ENCODE measurements at places on chromosomes 2 and 18.
A peak's percentile ranks its signal among the peaks of the same experiment; 100 is the strongest.

DNA sequence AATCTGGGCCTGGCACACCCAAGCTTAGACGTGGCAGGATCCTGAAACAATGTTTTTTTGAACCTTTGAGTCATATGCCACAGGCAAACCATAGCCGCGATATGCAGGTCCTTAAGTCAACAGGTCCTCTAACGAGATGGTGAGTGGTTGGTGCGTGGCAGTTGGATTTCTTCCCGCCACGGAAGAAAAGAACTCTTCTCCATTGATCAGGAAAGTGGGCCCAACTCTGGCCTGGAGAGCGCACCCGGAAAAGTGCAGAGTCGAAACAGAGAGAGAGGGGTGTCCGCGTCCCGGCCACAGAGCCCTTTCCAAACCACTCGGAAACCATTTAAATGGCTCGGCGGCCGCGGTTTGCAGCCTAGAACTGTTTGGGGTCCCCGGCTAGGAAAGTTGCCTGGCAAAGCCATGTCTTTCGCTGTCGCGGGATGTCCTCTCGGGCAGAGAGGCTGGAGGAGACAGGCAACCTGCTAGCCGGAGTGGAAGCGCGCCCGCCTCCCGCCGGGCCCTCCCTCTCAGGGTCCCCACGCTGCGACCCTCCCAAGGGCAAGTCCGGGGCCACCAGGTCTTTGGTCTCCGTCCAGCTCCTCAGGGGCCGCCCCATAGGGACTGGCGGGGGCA, 777 bp downstream of the GALNT3 start:
- peak; percentile 8 for DNase-seq

- no peak for DNase-seq
Measured at GRCh38 chr2:162074928-162075688, 1.1 kb upstream of the DPP4 start.

DNA sequence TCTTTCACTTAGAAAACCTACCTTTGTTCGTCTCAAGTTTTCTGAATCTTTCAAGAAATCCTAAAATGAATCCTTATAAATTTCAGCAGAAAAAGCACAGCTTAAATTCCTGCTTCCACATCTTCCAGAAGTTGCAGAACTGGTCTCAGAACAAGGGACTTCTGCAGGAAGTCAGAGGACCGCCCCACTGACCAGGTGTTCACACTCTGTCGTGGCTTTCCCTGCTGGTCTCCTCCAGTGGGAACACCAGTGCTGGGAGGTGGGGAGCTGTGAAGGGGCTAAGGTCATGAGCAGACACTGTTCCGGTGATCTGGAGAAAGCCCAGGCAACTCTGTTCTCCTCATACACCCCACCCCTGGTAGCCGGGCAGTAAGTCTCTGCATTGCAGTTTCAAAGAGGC, 3.5 kb downstream of the FAM110C start:
- DNase-seq = no peak

DNA sequence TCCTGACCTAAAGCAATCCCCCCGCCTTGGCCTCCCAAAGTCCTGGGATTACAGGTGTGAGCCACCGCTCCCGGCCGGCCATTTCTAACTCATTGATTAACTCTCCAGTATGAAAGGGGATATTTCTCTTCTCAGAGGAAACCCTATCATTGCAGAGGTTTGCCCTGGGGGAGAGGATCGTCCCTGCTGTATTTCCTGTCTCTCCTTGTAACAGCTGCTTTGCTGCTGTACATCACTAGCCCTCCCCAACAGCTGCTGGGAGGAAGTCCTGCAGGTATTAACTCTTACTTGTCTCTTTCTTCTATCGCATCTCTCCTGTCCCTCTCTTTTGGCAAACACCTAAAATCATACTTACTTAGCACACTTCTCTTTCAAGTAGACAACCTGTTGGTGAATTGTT, 219.0 kb upstream of the DSEL start:
- DNase-seq = no peak

- DNase-seq = no peak
Measured at GRCh38 chr2:215363039-215363438, 51.2 kb downstream of the ATIC start.

DNA sequence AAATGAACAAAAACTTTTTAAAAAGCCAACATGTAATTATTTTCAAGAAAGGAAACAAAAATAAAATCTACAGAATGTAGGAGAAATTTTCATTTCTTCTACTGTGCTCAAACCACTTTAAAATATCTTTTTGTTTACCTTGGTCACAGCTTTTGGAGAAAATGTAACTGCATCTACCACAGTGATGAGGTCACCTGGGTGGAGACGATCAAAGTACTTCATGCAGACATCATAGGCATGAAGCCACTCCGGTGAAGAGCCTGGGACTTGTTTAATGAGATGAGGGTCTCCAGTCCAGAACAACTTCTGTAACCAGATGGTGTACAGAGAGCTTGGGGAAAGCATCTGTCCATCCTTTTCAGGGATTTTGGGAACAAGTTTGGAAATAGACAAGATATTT, 285.8 kb downstream of the NBAS start:
- DNase-seq = no peak

DNA sequence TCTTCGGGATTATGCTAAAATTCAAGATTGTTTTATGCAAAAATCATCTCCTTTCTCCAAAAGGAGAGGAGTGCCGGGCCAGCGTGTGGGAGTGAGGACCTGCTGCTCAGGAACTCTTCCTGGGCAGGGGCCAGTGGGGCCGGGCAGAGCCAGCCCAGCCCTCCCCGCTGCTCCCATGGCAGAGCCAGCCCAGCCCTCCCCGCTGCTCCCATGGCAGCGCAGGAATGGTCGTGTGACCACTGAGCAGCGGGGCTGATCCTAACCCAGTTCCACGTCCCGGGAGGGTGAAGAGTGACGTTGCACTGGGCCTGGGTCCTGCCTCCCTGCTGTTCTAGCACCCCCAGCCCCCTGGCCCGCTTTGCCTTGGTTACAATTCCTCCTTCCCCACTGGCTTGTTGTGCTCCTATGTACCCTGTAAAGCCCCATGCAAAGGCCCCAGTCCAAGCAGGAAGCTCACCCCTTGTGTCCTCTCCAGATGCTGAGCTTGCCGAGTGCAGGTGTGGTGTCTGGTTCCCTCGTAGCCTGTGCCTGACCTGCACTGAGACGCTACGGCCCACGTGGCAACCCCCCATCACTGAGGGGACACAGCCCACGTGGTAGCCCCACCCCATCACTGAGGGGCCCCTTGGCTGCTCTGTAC, 11.4 kb upstream of the NEU4 start:
- DNase-seq = no peak

GRCh38 chr2:168169097-168169745, 78.2 kb downstream of the STK39 start:
- no peak for DNase-seq

GRCh38 chr2:111975053-111975552, 76.7 kb downstream of the MERTK start:
- DNase-seq = no peak

DNA sequence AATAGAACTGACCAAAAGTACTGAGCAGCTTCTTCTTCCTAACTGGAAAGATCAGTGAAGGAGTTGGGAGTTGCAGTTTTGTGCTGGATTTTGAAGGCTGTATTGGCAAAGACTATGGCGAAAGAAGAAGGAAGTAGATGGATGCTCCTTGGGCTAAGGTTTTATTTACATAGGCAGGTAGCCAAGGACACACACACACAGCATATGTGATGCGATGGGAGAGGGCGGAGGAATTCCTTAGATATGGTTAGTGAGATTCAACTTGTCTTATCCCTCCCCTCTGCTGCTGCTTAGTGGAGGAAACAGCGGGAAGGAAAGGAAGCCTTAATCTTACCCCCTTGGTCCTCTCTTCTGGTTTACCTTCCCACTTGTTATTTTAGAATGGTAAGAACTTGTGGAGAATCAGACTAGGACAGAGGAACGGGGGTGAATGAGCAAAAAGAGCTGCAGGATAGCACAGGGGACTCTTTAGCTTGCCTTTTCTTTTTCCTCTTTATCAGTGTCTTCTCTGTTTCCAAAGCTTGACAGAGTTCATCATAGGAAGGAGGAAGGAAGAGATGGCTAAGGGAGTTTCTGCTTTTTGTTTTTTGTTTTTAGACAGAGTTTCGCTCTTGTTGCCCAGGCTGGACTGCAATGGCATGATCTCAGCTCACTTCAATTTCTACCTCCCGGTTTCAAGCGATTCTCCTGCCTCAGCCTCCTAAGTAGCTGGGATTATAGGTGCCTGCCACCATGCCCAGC, 87.9 kb downstream of the OSBPL6 start:
- DNase-seq = no peak

DNA sequence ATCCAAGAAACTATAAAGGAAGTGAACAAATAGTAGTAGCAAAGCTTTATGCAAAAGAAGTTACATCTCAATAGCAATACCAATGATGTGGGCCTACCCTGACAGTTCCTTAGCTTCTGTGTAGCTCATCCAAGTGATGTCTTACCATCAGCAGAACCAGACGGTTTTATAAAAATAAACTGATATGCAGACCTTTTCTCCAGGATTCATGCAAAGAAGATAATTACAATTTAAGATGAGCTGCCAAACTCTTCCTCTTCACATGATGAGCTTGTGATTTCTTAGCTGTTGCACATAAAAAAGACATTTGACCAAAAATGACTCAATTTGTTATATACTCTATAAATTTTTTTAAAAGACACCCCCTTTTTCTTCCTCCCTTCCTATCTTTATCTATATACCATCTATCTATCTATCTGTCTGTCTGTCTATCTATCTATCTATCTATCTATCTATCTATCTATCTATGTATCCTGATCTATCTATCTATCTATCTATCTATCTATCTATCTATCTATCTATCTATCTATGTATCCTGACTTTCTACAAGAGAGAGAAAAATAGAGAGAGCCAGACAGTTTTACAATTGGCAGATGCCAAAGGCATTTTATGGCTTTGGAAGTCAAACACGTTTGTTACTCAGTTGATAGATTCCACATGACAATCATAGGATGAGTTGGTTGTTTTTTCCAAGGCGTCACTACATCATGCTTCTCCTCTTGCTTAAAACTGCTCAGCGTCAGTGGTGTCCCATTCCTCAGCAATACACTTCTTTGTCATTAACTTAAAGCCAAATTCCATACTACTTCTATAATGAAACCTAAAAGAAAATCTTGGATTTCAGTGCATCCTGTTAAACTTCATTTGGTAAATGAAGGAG, 65.9 kb upstream of the ACTR3 start:
- no peak for DNase-seq

GRCh38 chr2:233979748-233980147, 62.6 kb downstream of the TRPM8 start:
- DNase-seq = no peak

DNA sequence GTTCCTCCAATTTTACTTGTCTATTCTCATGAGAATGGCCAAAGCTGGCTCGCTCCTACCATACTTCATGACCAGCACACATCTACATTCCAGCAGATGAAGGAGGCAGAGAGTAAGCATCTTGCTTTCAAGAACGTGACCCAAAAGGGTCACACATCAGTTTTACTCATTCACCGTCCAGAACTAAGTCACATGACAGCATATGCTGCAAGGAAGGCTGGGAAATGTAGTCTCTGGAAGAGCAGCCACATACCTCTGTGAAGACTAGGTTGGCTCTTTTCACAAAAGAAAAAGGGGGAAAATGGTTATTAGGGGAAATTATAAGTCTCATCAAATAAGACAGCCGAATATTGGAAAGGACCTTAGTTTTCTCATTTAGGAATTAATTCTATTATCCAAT, 835.3 kb downstream of the EPHA4 start:
- DNase-seq = no peak

DNA sequence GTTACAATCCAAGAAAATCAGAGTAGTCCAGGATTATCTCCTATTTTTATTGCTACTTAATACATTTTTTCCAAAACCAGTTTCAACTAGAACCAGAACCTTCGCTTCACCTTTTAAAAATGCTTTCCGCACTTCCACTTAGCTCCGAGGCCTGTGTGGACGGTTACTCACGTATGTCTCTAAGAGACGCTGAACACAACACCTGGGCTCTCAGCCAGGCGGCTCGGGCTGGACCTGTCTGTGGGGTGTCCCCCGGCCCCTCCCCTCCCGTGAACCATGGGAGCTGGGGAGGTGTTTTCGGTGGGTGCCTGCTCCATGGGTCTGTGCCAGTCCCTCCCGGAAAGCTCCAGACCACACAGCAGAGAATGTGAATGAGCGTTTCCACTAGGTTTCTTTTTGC, 223.8 kb downstream of the GLI2 start:
- no peak for DNase-seq

GRCh38 chr2:227394401-227394800, 6.7 kb upstream of the SCYGR1 start:
- DNase-seq = no peak

GRCh38 chr2:46977280-46977665, 61.7 kb upstream of the MCFD2 start:
- no peak for DNase-seq

- no peak for DNase-seq
Measured at GRCh38 chr2:101983928-101984327, 7.8 kb upstream of the IL1R2 start.

GRCh38 chr2:193539188-193539587, 1344.5 kb upstream of the TMEFF2 start:
- no peak for DNase-seq

DNA sequence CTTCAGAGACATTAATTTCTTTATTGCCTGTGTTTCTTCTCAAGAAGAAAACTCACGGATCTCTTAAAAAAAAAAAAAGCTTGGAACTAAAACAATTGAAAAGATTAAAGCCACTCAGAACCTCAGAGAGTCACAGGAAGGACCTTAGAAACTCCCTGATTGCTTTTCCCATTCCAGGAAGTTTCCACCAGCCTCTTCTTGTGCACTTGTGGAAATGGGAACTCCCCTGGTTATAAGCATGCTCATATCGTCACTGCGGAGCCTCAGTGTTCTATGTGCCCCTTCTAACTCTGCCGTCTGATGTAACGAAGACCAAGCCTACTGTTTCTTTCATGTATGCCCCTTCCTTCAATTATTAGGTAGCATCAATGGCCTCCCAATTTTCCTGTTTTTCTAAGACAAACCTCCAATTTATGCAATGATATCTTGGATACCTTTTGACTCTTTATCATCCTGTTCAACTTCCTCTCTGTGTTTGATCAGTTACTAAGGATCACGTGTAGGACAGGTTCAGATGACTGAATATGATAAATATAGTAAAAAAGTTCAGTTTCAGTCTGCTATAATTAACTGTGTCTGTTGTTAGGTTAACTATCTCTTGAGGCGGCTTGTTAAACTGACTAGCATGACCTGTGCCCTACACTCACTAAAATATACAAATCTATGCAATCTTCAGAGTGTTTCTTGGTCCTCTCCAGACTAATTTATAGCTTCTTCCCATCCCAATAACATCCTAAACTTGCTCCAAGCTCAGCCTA, 593.7 kb upstream of the CHAC2 start:
- no peak for DNase-seq

- DNase-seq = no peak
Measured at GRCh38 chr2:150640039-150640438, 152.6 kb upstream of the RND3 start.

DNA sequence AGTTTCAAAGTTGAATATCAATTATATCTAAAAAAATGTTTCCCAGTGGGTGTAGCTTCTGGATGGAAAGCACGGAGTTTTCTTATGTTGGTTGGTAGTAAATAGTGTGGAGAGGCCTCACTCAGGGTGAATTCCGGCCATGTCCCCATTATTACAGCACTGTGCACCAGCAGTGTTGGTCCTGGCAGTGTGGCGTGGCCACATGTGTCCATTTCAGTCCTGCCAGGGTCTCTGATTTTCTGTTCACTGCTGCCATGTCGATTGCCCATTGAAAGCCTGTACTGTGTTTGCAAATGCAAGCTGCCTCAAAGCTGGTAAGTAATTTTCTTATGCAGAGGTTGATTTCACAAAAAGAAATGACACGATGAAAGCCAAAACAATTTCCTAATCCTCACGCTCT, 386.2 kb downstream of the GALR1 start:
- DNase-seq = no peak

All from activated naive CD8-positive, alpha-beta T cell treated with anti-CD3 and anti-CD28 coated beads for 36 hours (primary cell).